ENCODE measurements at places on chromosomes 4 and X. TPM values are rescaled to one million over a fixed set of nuclear protein-coding genes. Genes with fewer than 3 reads are reported as not detected.

ZXDB gene
- 14.9 TPM for total RNA-seq

WDR13 gene
- total RNA-seq, result 47.4 TPM

ANXA3 gene
- not detected for total RNA-seq

ARX gene
- not detected for total RNA-seq

ZBTB33 gene
- 34.6 TPM for total RNA-seq

TBCK gene
- 62.3 TPM for total RNA-seq

NPNT gene
- total RNA-seq, result not detected

NPY1R gene
- not detected for total RNA-seq

EDA gene
- 4.0 TPM for total RNA-seq

DNA sequence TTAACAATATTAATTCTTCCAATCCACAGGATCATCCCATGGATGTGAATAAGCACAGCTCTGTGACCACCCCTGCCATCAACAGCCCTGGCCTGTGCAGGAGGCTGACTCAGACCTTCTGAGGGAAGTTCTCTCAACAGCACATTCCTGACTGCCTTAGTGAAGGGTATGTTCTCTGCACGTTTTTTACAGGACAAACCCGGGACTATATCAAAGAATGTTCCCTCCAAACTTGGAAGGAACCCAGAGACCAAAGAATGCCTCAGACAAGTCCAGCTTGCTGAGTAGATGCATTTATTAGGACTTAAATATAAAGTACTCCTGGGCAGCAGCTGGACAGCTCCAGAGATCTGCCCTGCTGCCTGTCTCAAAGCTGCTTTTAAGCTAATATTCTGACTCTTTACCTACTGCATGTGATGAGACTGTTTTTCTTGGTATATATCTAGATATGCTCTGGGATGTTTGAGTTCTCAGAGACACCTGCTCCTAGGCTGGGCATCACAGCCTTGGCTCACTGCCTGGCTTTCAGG, 1127.8 kb upstream of the PRKX start:
- no peak for DNase-seq
- H3K27ac ChIP-seq, result no peak overlapping the region
- H3K4me3 ChIP-seq, result no peak overlapping the region
- H3K27me3 ChIP-seq, result no peaks in the 10 kb centered on the region
- no peaks in the 10 kb centered on the region for H3K4me1 ChIP-seq
- no peaks in the 10 kb centered on the region for H3K36me3 ChIP-seq

GRCh38 chrX:49243166-49243565, 7.9 kb downstream of the CCDC22 start:
- no peak overlapping the region for H3K4me3 ChIP-seq
- DNase-seq, result no peak
- peaks cover 20% of the 10 kb centered on the region for H3K36me3 ChIP-seq
- H3K27ac ChIP-seq, result no peak overlapping the region
- no peaks in the 10 kb centered on the region for H3K4me1 ChIP-seq

GRCh38 chr4:78311306-78311705, 240.3 kb upstream of the ANXA3 start:
- H3K27ac ChIP-seq, result no peak overlapping the region
- H3K36me3 ChIP-seq, result no peaks in the 10 kb centered on the region
- H3K4me1 ChIP-seq, result no peaks in the 10 kb centered on the region
- no peak for DNase-seq
- H3K27me3 ChIP-seq, result no peaks in the 10 kb centered on the region
- H3K4me3 ChIP-seq, result no peak overlapping the region

- no peaks in the 10 kb centered on the region for H3K36me3 ChIP-seq
- no peaks in the 10 kb centered on the region for H3K27me3 ChIP-seq
- DNase-seq, result no peak
Measured at GRCh38 chrX:19765628-19766027, 121.8 kb downstream of the SH3KBP1 start.

- no peak overlapping the region for H3K4me3 ChIP-seq
- H3K27me3 ChIP-seq, result no peaks in the 10 kb centered on the region
- H3K36me3 ChIP-seq, result no peaks in the 10 kb centered on the region
- no peak overlapping the region for H3K27ac ChIP-seq
Measured at GRCh38 chrX:11050013-11050412, 61.1 kb upstream of the HCCS start.

DNA sequence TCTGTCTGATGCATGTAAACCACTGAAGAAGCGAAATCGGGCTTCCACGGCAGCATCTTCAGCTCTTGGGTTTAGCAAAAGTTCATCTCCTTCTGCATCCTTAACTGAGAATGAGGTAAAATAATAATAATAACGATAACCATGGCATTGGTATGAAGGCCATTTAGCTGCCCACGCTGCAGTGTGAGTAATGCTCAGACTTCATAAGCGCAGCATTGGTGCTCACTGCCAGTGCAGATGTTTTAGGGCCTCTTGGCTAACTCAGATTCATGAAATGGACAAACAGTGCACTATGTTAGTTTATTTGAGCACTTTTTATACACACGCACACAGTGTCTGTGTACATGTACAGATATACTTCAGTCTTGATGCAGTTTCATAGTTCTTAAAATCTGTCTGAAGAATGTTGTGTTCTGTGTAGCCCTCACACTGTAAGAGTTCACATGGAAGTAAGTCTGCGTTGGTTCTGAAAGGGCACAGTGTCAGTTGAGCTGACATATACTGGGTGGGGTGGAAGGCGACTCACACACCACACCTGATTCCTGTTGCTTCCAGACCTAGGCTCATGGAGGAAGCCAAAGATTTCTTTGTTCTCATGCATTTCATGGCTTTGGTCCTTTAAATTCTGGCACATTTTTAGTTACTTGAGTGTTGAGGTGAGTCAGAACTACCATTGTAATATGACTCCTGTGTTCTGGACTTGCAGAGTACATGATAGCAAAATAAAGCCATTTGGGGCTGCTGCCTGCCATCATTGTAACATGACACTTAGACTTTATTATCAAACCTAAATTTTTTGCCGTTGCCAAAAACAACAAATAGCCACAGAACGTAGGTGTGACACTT, 68.7 kb downstream of the NSD2 start:
- H3K36me3 ChIP-seq, result peaks cover 26% of the 10 kb centered on the region
- no peak overlapping the region for H3K27ac ChIP-seq
- H3K4me1 ChIP-seq, result no peaks in the 10 kb centered on the region
- H3K27me3 ChIP-seq, result no peaks in the 10 kb centered on the region
- no peak overlapping the region for H3K4me3 ChIP-seq

- no peak overlapping the region for H3K27ac ChIP-seq
- H3K4me1 ChIP-seq, result no peaks in the 10 kb centered on the region
- DNase-seq, result no peak
- H3K4me3 ChIP-seq, result no peak overlapping the region
Measured at GRCh38 chr4:109994415-109994827, 81.7 kb downstream of the EGF start.

DNA sequence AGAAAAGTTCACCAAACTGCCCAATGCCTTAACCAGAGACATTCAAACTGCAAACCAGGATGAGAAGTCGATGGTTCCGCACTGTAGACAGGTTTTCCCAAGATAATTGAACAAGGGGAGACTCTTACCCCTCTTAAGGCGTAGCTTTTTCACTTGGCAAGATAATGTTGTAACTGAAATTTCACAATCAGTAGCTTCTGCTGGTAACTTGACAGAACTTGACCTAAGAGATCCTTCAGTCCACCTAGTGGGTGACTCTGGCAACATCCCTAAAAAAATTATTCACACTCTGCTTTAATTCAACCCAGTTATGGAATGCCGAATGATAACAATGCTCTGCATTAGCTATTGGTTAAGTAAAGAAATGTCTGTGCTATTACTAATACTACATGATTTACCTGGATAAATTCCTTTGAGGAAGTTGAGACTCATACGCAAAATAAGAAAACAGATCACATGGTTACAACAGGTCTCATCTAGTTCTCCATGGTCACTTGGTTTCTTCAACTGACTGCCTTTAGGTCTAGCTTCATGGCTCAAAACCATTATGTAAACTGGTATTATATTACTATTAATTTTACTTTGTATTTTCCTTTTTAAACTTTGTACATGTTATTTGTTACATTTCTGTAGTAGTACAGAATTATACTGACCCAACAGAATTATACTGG, 9.1 kb downstream of the ELF2 start:
- no peak overlapping the region for H3K4me3 ChIP-seq
- H3K36me3 ChIP-seq, result no peaks in the 10 kb centered on the region
- H3K27ac ChIP-seq, result no peak overlapping the region
- H3K4me1 ChIP-seq, result peaks cover 4% of the 10 kb centered on the region

- no peaks in the 10 kb centered on the region for H3K4me1 ChIP-seq
- DNase-seq, result no peak
- no peaks in the 10 kb centered on the region for H3K27me3 ChIP-seq
Measured at GRCh38 chr4:187504974-187505797, 490.4 kb upstream of the ZFP42 start.
